Fibroblast of villous mesenchyme (primary cell): ENCODE measurements at places on chromosomes 13 and 19.

DNA sequence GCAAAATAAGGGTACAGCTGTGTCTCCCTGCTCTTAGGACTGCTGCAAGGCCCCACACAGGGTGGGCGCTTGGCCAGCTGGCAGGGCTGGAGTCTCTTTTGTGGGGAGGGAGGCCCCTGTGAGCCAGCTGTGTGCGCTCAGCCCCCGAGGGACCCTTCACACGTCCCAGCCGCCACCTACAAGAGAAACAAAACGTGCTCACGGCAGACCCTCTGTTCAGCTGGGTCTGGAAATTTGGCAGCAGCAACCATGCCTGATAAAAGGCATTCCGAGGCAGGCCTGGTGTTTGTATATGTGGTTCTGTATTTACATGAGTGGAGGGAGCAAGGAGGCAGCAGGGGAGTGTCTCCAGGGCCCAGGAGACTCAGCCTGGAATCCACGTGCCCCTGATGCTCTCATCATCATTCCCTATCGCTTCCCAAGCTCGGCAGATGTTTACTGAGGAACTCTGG lies 49.7 kb downstream of the CRTC1 start:
- DNase-seq = peak; percentile 97

- DNase-seq = no peak
These were observed 8.6 kb downstream of the MED4 start for GRCh38 chr13:48086272-48086671.

DNA sequence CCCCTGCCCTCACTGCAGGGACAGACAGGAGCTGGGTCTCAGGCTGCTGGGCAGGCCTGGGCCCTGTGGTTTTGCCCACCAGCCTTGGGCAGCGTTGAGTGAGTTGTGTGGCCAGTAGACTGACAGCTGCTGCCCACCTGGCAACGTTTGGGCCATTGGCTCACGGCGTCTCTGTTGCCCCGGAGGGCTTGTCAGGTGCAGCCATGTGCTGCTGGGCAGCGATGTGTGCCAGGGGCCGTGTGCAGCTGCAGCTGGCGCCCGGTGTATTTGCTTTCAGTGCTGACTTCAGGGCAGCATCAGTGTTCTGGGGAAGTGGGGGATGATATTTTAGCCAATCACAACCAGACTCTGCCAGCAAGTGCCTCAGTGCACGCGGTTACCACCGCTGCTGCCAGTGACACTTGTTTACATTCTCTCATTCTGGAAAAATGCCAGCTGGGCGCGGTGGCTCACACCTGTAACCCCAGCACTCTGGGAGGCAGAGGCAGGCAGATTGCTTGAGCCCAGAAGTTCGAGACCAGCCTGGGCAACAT lies 10.6 kb downstream of the FZR1 start:
- no peak for DNase-seq

DNA sequence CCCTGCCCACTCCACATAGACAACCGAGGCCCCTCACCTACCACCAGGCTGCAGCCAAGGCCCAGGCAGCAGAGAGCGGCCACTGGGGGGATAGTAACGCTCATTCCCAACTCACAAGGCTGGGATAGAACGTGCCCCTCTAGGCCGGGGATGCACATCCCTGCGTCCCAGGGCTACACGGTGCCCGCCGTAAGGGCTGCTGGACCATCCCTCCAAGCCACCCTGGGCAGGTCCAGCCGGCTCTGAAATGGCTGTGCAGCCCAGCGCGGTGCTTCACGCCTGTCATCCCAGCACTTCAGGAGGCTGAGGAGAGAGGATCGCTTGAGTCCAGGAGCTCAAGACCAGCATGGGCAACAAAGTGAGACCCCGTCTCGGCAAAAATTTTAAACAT lies 3.2 kb downstream of the REXO1 start:
- no peak for DNase-seq
